ENCODE measurements at places on chromosomes 1 and 21.

DNA sequence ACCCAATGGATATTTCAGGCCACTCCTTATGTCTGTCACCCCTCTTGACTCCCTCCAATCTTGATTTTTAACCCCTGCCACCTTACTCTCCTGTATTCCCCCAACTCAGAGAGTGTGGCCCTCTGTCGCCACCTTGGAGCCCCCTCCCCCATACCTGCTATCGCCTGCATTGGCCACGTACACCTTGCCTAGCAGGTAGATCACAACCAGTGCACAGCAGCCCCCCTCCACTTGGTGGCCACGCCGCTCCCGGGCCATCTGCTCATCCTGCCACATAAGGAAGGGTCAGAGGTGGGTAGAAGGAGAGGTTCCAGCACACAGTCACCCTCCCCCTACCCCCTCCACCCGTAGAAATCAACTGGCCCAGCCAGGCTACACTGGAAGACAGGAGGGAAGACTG, 2.9 kb downstream of the PPM1J start:
- no peak for DNase-seq

GRCh38 chr1:234933475-234933874, 195.2 kb downstream of the TOMM20 start:
- DNase-seq = no peak

GRCh38 chr1:154324241-154324640, 1.1 kb upstream of the ATP8B2 start:
- DNase-seq = no peak

DNA sequence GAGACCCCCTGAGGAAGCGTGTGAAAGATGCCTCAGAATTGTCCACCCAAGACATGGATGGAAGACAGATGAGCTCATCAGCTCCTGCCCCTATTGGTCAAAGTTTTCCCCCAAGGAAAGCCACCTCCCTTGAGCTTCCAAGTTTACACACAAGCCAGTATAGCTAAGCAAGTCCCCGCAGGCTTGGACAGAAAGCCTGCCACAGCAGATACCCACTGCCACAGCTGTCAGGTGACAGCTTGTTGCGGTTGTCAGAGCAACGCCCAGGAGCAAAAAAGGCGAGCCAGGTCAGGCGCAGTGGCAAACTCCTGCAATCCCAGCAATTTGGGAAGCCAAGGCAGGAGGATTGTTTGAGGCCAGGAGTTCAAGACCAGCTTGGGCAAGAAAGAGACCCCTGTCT, 60.9 kb upstream of the IFNAR2 start:
- no peak for DNase-seq

- no peak for DNase-seq
Observed at GRCh38 chr1:182330303-182330702, 61.3 kb downstream of the GLUL start.

DNA sequence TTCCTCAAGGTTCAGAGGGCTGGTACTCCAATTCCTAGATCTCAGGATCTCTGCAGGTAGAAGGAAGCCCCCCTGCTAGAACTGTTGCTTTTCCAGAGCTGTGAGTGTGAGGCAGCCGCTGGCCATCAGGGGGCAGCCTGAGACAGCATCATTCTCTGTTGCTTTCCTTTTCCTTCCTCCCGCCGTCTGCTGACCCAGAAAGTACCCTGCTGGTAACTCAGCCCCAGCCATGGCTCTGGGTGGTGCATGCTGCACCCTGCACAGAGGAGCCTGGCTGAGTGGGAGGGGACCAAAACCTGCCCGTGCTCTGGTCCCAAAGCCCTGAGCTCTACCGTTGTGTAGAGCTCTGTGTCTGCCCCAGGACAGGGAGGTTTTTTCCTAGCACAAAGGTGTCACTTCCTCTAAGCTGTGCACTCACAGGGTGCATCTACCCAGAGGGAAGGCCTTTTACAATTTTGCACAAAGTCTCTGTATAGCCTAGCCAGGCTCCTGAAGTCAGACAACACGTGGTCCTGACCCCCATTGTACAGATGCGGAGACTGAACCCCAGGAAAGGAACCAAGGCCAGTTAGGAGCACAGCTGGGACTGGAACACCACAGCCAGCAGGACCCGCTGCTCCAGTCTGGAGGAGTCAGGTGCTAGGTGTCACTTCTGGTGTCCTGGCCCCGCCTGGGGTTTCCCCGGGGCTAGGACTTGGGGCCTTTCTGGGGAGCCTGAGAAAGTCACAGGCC, 5.6 kb upstream of the FAM131C start:
- peak; percentile 53 for DNase-seq

DNA sequence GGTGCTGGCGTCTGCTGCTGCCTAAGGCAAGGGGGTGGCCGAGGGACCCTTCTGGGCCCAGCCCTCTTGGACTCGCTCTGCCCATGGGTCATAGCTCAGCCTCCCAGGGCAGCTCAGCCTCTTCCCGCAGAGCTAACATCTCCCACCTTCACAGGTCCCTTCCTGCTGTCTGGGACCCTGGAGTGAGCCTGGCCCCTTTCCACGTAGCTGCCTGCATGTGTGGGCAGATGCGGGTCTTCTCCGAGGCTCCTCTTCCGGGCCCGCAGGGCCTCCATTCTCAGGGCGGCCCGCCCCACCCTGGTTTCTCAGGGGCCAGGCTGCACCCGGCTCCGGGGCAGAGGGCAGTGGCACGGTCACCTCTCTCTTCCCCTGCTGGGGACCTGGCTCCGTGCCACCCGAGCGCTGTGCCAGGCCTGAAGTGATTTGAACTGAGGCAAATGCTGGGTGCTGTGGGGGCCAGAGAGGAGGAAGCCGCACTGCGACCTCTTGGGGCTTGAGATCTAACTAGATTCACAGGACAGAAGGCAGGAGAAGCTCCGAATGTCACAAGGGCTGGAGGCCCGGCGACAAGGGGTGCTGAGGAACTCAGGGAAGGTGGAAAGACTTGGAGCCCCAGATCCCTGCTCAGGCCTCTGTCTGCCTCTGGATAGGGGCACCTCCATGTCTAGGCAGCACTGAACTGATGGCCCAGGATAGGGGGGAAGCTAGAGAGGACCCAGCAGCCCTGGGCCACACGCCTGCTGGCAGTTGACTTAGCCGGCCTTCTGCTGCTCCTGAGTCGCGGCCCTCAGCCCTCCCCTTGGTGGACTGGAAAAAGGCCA, 40.7 kb downstream of the COQ8A start:
- no peak for DNase-seq

- DNase-seq = no peak
Observed at GRCh38 chr1:54517496-54517895, 30.5 kb upstream of the ACOT11 start.

GRCh38 chr1:229028544-229028943, 242.4 kb upstream of the RAB4A start:
- no peak for DNase-seq

DNA sequence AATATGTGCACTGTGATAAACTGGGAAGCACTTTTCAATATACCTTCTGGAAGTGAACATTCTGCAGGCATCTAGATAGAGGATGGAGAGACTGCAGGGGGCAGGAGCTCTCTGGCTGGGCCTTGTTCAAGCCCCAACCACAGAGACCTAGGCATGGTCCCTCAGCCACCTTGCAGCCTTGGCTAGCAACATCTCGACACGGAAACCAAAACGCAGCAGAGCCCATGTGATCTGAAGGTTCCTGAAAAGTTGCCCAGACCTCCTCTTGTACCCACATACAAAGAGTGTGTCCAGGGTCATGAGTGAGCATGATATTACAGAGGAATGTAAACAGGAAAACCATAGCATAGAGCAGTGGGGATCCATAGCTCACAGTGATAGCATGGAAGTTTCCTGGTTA, 33.1 kb upstream of the SAMD11 start:
- no peak for DNase-seq

- DNase-seq = no peak
Observed at GRCh38 chr1:27031235-27032118, 18.8 kb upstream of the TENT5B start.

DNA sequence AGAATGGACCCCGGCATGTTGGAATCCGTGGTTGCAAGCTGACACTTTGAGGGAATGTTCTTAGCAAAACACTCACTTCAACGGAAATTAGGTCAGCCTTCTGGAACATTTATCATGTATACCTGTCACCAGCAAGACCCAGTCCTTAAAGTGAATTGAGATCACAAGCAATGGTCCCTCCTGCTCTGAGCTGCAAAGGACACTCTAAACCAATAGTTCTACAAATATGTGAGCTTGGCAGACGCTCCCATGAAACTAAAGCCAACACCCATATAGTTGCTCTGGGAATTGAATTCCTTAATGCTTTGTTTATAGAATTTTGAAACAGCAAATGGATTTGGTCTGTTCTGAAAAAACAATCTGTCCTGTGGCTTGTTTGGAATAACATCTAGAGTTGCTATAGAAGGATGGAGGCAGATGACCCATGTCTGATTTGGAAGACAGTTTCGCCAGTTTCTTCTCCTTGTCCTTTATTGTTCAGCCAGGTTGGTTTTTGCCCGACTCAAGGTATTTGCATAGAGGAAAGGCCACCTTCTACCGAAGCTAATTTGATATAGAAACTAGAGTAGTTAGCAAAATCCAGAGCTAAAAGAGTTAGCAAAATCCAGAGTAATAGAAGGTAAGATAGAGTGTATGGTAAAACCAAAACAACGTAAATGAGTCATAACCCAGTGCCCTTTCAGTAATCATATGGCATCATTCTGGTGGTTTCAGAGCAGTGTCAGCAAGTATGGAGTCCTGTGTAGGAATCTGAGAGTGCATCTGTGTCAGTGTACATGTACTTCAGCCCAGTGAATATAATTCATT, 236.2 kb downstream of the NFIA start:
- DNase-seq = no peak

GRCh38 chr1:74427681-74428080, 84.7 kb downstream of the LRRC53 start:
- no peak for DNase-seq

GRCh38 chr1:224617410-224618355, 1.6 kb downstream of the CNIH3 start:
- DNase-seq = no peak

DNA sequence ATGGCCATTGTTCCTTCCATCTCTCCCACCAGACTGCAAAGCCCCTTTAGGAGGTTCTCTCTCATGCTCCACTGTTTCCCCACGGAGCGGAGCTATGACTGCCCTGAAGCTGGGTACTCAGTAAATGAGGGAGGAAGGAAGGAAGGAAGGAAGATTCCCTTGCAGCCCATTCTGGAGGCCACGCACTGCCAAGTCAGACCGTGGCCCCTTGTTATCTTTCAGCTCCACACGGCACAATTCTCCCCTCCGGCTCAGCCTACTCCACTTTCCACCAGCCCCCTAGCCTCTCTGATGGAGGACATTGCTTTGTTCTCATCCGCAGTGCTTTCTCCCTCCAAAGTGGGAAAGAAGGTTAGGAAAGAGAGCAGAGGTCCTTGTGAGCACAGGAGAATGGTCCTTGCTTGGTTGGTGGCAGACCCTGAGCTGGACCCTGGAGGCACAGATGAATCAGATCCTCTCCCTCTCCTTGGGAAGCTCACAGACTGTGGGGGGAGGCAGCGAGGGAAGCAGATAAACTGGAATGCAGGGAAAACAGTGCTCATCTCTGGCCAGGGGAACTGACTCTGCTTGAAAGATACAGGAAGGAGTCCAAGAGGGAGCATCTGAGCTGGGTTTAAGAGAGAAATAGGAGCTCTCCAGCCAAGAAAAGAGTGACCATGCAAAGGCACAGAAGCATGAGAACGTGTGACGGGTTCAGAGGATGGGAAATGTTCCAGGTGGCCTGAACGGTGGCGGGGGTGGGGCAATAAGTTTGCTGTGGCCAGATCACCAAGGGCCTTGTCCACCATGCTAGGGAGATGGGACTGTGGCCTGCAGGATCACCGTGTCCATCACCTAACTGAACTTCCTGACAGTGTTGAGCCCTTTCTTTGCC, 52.6 kb downstream of the GLIS1 start:
- DNase-seq = no peak

- no peak for DNase-seq
Observed at GRCh38 chr1:174956976-174957375, 42.8 kb upstream of the CACYBP start.
